Gastroesophageal sphincter (tissue), 4 donors: ENCODE measurements at places on chromosomes 5 and 9. TPM values are rescaled to one million over a fixed set of nuclear protein-coding genes. Genes with fewer than 3 reads are reported as not detected.

- no peak for ATAC-seq
These were observed 58.7 kb downstream of the KLF9 start for GRCh38 chr9:70355801-70356200.

DNA sequence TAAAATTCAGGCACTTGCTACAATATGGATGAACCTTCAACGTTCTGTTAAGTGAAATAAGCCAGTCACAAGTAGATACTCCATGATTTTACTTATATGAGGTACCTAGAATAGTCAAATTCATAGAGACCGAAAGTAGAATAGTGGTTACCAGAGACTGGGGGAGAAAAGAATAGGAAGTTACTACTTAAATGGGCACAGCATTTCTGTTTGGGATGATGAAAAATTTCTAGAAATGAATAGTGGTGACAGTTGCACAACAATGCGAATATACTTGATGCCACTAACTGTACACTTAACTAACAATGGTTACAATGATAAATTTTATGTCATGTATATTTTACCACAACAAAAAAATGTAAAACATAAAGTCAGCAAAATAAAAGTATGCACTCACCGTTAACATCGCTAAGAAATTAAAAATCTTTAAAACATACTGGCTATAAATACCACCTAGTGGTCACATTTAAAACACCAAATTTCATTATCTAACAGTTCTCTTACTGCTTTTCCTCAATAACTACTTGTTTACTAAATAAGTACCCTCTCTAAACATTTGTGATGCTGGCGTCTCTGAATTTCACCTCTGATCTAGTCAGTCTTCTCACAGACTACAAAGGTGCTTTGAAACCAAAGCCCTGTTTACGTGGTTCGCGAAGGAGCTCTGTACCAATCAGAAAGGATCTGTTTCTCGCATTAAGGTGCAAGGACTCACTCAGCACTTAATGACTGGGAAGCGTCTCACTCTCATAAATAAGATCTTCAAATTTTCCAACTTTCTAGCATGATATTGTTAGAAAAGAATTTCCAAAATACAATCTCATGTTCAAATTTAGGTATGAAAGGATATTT is 22.7 kb downstream of the KIF3A start:
- no peak for ATAC-seq

- no peak for ATAC-seq
These were observed 139.7 kb downstream of the LRRC70 start for GRCh38 chr5:62718324-62718723.

GRCh38 chr5:122076669-122077365 is 1.2 kb downstream of the LOX start:
- ATAC-seq = peak; percentile 67

GRCh38 chr5:80885396-80886000 is 74.7 kb upstream of the RASGRF2 start:
- no peak for ATAC-seq

GRCh38 chr5:19189176-19189575 is 798.8 kb downstream of the CDH18 start:
- no peak for ATAC-seq

GRCh38 chr5:31113101-31113500 is 80.4 kb upstream of the CDH6 start:
- no peak for ATAC-seq

GRCh38 chr5:14145435-14146334 is 2.5 kb downstream of the TRIO start:
- no peak for ATAC-seq

HRCT1 gene
- total RNA-seq = 4.0 TPM

GRCh38 chr9:37676411-37676830 is 25.7 kb downstream of the FRMPD1 start:
- ATAC-seq = no peak

GRCh38 chr9:85243977-85244376 is 497.8 kb downstream of the AGTPBP1 start:
- ATAC-seq = no peak

SPATA6L gene
- 0.69 TPM for total RNA-seq

- no peak for ATAC-seq
These were observed 28.5 kb upstream of the PUM3 start for GRCh38 chr9:2872250-2872930.
